ENCODE measurements at places on chromosomes 12 and 14.

DNA sequence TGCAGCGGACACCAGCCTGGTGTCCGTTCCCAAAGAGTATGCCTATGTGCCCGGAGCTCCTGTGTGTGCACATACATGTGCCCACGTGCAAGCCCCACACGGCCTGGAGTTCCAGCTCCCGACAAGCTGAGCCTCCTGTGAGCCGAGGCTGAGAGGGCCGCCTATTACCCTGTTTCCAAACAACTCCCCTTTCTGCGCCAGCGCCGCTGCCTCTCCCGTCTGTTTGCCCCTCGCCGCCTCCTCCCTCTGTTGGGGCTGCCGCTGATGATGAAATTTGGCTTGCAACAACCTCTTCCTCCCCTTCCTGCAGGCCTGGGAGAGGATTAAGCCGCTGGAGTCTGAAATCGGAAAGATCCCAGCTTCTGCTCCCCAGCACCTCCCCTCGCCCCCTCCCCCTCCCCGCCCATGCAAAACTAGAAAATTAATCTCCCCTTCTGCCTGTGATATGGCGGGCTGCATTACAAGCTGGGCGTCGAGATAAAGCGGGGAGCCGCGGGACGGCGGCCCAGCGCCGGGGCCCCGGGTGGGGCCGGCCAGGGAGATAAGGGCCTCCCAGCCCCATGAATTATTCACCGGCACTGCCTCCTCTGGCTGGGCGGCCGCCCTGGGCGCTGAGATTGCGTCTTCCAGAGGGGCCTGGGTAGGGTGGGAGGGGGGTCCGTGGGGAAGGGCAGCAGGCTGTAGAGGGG is 6.8 kb upstream of the ASIC1 start:
- peak; percentile 70 for DNase-seq

DNA sequence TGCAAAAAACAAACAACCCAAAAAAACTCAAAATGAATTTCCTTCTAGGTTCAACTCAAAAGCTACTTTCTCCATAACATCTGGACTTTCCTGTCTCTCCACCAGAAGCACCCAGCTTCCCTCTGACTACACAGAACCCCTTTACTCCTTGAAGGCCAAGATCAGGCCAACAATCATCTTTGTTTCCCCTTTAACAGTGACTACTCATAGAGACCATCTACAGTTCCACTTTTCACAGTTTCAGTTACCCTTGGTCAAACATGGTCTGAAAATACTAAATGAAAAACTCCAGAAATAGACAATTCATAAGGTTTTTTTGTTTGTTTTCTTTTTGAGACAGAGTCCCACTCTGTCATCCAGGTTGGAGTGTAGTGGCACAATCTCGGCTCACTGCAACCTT is 11.8 kb downstream of the GCH1 start:
- DNase-seq = no peak

DNA sequence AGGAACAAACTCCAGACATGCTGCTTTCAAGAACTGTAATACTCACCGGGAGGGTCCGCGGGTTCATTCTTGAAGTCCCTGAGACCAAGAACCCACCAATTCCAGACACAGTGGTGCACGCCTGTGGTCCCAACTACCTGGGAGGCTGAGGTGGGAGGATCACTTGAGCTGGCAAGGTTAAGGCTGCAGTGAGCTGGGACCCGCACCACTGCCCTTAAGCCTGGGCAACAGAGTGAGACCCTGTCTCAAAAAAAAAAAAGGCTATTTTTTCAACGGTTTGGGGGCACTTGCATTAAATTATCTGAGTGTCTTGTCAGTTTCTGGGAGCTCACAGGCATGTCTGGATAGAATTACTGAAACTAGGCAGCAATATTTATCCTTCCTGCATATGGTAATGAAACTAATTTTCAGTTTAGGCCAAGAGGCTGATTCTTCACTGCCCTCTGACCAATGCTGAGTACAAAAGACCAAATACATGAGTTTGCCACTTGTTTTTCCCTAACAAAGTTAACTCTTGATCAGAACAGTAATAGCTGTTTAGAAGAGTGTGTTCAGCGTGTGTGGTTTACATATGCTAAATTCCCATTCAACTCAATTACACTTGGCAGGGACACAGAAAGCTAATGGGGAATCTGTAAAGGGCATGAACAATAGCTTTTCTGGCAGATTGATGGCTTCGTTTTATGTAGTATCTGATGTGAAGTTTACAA is 65.8 kb upstream of the RASSF3 start:
- DNase-seq = no peak

DNA sequence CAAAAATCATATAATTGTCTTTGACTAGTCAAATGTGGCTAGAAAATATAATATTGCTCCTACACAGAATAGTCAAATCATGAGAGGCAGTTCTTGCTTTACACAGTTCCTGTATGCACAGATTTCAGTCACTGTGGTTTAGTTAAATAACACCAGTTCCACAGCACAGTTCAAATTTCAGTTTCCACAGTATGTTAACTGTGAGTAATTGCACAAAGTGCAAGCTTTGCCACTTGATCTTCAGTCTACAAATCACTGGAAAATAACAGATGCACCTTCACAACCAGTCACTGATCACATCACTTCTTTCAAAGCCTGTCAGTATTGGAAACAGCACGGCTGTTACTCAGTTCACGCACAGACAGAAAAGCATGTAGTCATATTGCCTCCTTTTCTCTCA is 38.7 kb downstream of the KCNH5 start:
- no peak for DNase-seq

GRCh38 chr14:60303745-60304144 is 54.7 kb downstream of the PPM1A start:
- no peak for DNase-seq

GRCh38 chr14:37091651-37092050 is 80.8 kb downstream of the SLC25A21 start:
- no peak for DNase-seq

- DNase-seq = no peak
Observed at GRCh38 chr14:39322807-39323206, 89.1 kb downstream of the MIA2 start.

DNA sequence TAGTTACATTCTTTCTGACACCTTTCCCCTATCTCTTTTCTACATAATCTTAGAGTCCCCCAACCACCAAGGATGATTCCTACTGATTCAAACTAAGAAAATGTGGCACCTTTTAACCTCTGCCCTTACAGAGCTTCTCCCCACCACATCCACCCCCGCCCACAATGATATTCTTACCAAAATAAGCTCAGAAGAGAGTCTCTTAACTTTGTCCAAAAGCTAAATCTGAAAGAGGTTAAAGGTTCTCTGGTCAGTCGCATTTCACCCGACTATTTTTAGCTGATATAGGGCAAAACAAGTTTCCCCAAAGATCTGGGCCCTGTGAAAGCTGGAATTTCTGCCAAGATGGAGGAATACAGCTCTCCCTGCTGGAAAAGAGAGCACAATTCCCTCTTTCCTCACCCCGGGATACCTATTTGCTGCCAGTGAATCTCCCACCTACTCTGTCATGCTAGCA is 128.6 kb downstream of the ZFP36L1 start:
- no peak for DNase-seq

- peak; percentile 7 for DNase-seq
Observed at GRCh38 chr12:79690638-79691510, at the start of gene PAWR. Gene PAWR (minus strand): TSS chr12:79690964. CDS start chr12:79690244, 720 bp downstream.

GRCh38 chr12:69978020-69978419 is 153.0 kb downstream of the MYRFL start:
- DNase-seq = peak; percentile 50

DNA sequence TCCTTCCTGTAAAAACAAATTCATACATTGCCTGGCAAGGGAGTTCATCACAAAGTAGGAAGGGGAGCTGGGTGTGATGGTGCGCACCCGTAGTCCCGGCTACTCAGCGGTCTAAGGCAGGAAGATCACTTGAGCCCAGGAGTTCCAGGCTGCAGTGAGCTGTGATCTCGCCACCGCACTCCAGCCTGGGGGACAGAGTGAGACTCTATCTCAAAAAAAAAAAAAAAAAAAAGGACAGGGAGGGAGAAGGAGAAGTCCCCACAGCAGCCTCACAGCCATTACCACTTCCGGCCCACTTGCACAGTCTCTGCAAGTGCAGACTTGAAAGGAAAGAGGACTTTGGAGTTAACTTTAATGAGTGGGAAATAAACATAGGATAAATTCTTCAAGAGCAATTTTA is 121.0 kb downstream of the FBXL14 start:
- no peak for DNase-seq

GRCh38 chr14:52693036-52693435 is 2.3 kb downstream of the ERO1A start:
- DNase-seq = no peak

- DNase-seq = no peak
Observed at GRCh38 chr14:74618078-74618952, 6.3 kb upstream of the LTBP2 start.

DNA sequence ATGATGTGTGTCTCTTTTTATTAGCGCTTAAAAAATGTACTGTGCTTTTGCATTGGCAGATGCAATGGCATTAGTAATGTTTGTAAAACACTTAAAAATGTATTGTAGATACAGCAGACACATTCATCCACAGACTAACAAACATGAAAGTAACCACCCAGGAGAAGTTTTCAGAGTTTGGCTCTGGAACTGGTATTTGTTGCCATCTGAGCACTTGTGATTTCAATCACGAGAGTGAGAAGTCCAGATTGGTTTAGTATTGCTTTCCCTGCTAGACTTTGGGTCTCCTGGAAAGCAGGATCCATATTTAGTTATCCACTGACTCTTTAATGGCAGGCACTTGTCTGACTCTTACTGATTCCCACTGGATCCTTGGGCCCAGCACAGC is 13.2 kb downstream of the RASSF8 start:
- DNase-seq = no peak

All from NCI-H1694 (cell line).